GDM1 (cell line): ENCODE measurements at places on chromosomes 1 and 21.

DNA sequence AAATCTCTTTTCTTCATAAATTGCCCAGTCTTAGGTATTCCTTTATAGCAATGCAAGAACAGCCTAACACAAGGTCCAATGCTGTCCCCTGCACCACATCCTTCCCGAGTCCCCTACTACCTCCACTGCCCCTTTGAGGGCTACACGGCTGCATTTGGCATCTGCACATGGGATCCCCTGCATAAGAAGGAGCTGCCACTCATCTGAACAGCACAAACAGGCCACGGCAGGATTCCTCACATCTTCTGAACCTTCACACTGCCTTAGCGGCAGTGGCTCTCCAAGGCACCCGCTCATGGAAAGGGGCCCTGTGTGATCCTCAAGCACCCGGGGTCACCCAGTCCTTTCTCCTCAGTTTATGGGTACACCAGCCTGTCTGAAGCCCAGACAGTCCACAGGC is 29.2 kb upstream of the BACE2 start:
- no peak for DNase-seq

DNA sequence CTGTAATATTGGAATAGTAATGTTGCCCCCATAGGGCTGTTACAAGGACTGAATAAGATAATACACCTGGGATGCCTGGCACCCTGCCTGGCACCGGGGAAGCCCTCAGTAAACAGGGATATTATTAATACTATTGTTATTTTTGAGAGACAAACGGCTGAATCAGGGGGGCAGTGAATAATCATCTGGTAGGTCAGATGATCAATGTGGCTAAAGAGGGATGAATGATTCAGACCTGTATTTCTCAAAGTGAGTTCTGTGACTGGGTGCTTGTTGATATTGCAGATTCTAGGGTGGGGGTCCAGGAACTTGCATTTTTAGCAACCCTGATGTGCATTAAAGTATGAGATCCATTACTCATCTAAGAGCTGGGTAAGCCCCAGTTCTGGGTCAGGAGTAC is 46.2 kb upstream of the BCL10 start:
- DNase-seq = no peak

DNA sequence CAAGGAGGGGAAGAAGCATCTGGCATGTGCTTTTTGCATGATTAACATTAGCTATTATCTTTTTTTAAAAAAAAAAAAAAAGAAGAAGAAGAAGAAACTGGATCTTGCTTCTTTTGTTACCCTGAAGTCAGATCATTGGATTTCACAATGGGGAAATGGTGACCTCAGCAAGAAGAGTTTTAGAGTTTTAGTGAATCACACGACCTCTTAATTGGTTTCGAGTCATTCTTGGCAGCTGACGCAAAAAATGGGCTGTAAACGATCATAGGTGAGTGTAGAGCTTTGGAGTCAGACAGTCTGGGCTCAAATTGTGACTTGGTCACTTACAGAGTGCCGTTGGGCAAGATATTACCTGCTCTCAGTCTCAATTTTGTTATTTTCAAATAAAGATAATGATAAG is 33.3 kb upstream of the PGBD5 start:
- DNase-seq = no peak

- DNase-seq = no peak
These were observed 8.5 kb downstream of the SERTAD4 start for GRCh38 chr1:210241121-210241520.

DNA sequence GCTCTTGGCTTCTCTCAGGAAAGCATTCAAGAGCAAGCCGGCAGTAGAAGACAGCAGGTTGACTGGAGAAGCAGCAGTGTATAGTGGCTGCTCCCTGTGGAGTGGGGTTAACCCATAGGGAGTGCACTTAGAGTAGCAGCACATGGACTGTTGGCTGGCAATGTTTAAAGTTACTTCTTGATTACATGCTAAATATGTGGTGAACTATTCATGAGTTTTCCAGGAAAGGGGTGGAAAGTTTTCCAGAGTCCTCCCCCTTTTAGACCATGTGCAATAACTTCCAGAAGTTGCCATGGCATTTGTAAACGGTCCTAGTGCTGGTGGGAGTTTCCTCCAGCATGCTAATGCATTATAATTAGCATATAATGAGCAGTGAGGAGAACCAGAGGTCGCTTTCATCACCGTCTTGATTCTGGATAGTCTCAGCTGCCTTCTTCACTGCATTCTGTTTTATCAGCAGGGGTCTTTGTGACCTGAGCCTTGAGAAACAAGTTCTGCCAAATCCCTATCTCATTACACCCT is 131.8 kb downstream of the CCDC185 start:
- DNase-seq = no peak

GRCh38 chr1:155989242-155990004 is 11.1 kb upstream of the ARHGEF2 start:
- peak; percentile 72 for DNase-seq

- no peak for DNase-seq
These were observed 50.4 kb downstream of the ADAMTS1 start for GRCh38 chr21:26794597-26795411.

- peak; percentile 35 for DNase-seq
These were observed 27.4 kb upstream of the CTPS1 start for GRCh38 chr1:40951943-40952743.

DNA sequence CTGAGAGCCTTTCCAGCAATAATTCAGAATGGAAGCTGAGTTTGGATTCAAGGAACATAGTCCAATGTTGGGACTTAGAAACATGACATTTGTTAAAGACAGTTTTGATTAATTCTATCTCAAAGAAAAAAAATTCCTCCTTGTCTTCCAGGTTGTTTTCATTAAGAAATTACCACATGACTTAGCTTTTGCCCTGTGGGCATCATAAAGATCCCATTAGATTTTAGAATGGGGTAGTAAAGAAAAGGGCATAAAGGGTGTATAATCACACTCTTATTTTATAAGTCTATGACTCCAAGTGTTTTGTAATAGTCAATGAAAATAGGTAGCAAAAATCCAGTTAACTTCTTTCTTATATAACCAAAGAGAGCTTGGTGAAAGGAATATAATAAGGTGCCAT is 14.3 kb upstream of the PRKAA2 start:
- DNase-seq = no peak

DNA sequence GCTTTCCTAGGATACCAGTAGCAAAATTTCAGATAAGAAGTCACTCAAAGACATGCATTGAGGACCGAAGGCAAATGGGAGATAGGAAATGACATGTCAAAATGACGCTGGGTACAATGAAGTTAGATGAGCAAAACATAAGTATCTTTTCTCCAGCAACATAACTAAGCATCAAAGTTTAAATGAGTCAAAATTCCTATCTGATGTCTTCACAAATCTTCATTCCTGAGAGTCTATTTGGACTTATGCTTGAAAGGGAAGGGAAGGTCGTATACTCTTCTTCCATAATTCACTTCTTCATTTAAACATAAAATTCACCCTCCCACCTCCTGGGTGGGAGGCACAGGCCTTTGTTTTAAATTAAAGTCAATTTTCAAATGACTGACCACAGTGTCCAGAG is 4.1 kb upstream of the TMEM81 start:
- no peak for DNase-seq

DNA sequence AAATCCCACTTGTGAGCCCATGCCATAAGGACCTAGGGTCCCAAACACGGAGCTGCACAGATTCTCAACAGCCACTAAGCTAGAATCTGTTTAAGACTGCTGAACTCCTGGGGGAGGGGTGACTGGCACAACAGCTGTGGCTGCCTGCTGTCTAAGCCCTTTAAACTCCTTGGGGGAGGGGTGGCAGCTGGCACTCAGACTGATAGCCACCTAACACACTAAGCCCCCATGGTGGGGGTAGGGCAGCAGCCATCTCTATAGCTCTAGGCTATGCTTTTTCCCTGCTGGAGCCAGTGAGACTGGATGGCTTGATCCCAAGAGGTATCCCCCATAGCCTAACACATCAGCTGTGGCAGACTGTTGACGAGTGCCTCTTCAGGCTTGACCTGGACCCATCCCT is 73.3 kb upstream of the FMO3 start:
- DNase-seq = no peak

GRCh38 chr1:192516776-192517297 is 58.7 kb upstream of the RGS1 start:
- peak; percentile 88 for DNase-seq

GRCh38 chr1:11851180-11851579 is 3.6 kb upstream of the NPPA start:
- no peak for DNase-seq

- no peak for DNase-seq
These were observed 70.8 kb upstream of the SIM2 start for GRCh38 chr21:36628106-36628505.

DNA sequence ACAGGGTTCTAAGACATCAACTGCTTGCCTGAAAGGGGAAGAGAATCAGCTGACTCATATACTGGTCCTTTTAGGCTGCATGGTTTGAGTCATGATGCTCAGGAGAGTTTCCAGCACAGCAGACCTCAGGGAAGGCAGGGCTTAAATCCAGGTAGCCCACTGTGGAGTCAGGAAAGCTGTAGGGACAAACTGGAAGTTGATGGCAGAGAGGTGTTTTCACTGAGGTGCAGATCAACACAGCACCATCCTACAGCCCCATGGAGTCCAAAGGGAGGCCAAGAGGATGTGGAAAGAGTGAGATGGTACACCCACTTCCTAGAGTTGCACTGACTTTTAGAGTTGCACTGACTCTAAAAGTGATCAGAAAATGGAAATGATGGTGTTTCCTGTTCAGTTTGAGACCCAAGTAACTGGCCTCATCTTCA is 252.4 kb upstream of the DUSP10 start:
- DNase-seq = no peak

DNA sequence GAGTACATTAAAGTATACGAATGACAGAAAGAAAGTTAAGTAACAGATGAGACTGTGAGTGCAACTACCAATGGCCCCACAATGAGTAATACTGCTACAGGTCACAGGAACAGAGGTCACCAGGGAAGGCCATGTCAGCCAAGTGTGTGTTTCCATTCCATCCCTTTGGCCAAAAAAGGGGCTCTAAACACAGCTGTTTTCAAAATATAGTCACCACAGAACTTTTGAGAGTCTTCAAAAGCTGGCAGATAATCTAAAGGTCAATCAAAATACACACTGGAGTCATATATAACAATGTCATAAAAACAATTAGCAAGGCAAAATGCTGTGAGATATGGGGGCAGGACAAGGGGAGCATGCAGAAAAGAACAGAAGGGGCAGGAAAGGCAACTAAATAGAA is 10.2 kb downstream of the USP24 start:
- DNase-seq = no peak

GRCh38 chr1:5296095-5296494 is 641.7 kb downstream of the AJAP1 start:
- DNase-seq = no peak

DNA sequence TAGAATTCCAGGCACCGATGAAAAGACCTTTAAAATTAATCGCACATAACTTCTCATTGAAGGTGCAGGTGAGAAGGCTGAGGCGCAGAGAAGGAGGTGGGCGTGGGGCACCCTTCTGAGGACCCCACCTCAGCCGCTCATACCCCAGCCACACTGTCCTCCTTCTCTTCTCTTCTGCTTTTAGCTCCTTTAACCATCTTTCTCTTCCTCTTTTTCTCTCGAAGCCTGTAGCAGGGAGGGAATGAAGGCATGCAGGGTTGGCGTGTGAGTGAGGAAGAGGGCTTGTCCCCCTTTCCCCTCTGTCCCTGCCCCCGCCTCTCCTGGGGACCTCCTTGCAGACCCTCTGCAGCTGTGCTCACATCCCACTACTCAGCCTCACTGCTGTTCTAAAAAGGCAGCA is 57.8 kb upstream of the CACNA1E start:
- no peak for DNase-seq

DNA sequence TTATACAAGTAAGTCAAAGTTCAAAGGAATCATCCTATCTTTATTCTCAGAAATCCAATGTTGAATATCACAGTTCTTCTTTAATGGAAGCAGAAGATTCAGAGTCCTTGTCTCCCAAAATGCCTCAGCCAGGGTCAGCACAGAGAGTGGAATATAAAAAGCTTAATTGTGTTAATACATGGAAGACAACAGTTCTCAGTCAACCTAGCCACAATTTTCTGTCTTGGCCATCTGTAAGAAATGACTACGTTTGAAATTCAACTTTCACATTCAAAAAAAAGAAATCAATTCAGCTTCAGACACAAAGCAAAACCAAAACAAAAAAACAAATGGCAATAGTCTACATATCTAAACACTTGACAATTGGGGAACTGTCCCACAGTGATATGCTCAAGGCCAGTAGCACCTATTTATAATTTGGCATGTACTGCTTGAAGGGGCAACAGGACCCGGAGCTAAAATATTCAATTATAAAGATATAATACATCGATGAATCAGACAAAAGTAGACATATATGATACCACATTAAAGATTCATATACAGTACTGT is 27.3 kb upstream of the GLIS1 start:
- no peak for DNase-seq
